Testis (tissue), 5 donors: ENCODE measurements at places on chromosomes 4 and X. TPM values are rescaled to one million over a fixed set of nuclear protein-coding genes. Genes with fewer than 3 reads are reported as not detected.
A peak's percentile ranks its signal among the peaks of the same experiment; 100 is the strongest.

- DNase-seq, result no peak
These were observed 880.6 kb upstream of the INTU start for GRCh38 chr4:126752126-126752525.

DNA sequence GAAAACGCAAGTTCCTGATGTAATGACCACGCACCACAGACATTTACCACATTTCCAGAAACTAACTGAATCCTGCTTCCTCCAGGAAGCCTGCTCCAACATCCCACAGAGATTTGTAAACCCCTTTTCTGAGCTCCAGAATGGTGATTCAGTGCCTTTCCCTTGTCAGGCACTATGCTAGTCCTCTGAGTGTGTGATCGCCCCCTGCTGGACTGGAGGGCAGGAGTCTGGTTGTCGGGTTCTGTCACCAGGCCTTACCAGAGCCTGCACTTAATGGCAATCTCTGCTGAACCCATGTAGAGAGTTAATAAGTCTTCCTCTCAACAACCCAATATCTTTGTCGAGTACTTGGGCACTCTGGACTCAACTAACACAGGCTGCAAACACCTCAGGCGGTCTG is 14.5 kb upstream of the KDM5C start:
- DNase-seq, result no peak

DNA sequence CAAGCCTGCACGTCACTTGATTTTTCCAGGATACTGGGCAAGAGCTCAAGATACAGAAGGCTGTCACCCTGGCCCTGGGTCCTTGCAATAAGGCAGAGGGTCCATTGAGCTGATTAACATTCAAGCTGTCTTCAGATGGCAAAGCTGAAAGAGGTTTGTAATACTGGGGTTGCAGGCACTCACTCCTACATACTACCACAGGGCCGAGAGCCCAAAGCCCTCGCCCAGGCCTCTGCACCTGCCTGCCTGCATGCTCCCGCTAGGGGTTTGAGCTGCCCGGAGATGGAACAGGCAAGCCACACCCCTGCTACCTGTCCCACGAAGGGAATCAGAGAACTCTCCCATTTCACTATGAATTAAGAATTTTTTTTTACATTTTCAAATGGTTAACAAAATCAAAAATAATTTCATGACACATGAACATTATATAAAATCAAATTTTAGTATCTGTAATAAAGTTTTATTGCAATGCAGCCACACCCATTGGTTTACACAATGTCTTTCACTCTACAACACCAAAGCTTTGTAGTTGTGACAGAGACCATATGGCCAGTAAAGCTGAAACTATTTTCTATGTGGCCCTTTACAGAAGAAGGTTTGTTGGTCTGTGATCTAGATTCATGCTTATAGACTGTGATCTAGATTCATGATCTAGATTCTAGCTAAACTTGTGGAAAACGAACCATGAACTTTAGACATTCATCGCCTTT is 530.4 kb upstream of the IGFBP7 start:
- DNase-seq, result no peak

DNA sequence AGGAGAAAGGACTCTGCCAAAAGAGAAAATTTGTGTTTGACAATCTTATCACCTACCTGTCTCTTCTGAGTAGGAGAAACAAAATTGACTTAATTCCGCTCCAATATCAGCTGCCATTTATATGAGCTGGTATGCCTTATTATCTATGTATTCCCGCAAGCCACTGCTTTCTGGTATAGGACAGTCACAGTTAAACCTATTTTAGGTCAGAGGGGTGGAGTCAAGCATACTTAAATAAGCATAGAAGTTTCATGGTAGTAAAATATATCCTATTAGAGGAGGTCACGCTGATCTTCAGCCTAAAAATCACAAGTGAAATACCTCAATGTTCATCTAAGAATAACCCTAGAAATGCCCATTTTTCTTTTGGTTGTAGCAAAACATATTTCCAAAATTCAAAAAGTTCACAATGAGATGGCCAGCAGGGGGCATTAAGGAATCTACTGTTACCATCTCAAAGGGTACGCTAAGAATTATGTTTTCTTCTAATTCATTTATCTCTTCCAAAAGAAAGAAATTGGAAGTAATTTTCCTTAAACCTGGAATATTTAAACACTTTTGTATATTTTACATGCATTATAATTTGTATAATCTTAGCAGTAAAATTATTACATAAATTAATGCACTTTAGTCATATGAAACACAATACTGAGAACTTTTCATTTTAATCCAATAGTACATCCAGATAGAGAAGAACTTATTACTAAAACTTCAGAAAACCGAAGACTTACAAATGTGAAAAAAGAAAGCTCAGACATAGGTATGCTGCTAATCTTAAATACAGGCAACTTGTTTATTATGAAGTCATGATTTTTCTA is 10.5 kb downstream of the PPAT start:
- peak; percentile 68 for DNase-seq

GRCh38 chr4:129355516-129355915 is 259.6 kb downstream of the C4orf33 start:
- no peak for DNase-seq

The SOWAHB gene
- total RNA-seq, result 0.08 TPM

The FGFBP1 gene
- not detected for total RNA-seq

The DOK7 gene
- 22.9 TPM for total RNA-seq
